ENCODE measurements at places on chromosomes 5 and 9.

DNA sequence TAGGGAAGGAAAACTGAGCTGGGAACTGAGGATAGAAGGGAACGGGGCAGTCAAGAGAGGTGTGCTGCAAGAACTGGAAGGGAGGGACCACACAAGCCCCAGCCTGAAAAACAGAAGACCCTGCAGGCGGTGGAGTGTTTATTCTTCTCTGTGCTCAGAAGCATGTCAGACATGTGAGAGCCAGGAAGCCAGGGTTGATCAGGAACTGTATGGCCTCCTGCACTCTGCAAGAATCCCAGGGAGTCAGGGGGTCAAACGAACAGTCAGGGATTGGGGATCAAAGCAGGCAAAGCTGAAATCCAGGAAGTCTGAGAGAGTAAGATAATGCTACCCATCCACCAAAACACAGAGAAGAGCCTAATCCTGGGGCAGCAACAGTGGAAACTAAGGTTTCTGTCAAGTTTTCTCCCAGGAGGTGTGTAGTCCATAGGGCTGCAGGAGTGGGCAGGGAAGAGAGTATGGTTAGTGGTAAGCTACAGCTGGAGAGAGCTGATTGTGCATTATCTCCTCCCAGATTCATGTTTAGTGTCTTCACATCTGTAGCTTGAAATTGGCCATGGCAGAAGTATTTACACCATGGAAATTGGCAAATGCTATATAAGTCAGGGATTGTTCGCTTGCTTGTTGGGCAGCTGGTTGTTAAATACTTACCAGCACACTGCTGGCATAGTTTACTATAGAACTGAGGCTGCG, 115.4 kb upstream of the SLC44A1 start:
- DNase-seq, result no peak

DNA sequence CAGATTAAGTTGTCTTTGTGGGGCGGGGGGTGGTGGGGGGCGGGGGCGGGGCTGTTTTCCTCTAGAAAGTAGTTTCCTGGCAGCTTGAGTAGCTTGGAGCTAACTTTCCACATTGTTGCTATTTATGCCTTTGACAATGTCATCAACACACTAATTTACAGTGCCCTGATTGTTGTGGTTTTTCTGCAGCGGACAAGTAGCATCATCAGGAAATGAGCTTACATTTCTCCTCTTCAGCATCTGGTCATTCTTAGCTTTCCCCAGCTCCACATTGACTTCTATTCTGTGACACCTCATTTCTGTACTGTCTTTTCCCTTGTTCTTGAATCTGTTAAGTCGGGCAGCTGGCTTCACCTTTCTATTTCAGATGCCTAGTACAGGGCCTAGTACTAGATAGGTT, 112.3 kb upstream of the RAD23B start:
- no peak for DNase-seq

DNA sequence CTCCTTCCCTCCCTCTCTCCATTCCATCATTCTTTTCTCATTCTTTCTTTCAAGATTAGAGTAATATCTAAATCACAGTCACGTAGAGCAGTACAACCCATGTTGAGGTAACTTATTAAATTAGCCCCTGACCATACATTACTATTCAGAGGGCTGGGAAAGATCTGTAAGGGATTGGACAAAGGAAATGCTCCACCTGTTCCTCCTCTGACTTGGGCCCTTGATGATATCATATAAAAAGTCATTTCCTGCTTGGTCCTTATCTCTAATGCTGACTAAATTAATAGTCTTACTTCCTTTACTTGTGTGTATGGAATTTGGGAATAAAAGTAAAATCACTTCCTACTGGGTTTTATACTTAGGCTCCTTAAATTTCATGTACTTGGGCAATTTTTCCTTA, 40.8 kb downstream of the SNX18 start:
- no peak for DNase-seq

DNA sequence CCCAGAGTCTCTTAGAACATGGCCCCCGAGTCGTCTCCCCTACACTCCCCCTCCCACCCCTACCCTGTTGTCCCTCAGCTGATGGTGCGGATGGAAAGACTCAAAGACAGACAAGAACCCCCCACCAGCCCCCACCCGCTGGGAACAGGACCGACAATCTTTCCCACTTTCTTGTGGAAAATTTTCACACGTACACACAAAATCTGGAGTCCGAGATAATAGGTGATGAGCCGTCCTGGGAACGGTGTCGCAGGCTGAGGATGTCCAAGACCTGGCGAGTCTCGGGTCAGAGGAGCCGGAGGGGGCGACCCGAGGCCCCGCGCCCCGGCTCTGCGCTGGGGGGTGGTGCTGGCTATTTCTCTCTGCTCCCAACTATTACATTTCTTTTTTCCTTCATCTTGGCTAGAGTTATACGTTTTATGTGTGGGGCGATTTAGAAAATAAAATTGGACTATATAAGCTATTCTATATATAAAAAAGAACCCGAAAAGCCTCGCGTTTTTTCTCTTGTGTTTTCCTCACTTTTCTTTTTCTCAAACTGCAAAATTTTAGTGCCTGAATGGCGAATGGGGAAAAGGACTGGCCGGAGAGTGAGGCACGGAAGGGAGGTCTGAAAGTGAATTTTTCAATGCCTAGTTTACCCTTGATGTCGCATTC, 188.8 kb downstream of the MEF2C start:
- DNase-seq, result no peak

GRCh38 chr9:38482918-38483592, 58.8 kb upstream of the IGFBPL1 start:
- DNase-seq, result no peak

DNA sequence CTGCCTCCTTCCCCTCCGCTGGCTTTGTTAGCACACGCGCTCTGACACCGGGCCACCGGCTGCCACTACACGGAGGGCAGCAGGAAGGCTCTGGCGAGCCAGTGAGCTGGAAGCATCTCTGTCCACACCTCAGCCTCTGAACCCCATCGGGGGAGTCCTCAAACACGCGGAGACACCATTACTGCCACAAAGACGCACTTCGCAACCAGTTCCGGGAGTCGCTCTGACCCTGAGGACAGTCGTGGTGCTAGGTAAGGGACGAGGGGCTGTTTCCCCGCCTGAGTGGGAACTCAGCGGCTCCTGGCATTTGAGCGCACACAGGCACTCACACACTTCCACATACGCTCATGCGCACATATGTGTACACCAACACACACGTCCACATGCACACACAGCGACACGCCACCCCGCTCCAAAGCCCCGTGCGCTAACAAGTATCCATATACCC, 160.0 kb downstream of the C9orf152 start:
- no peak for DNase-seq

GRCh38 chr9:93594041-93594756, 17.8 kb downstream of the PHF2 start:
- no peak for DNase-seq

GRCh38 chr5:16579142-16579847, 37.5 kb downstream of the RETREG1 start:
- no peak for DNase-seq

- no peak for DNase-seq
Measured at GRCh38 chr5:180284149-180284548, 7.7 kb downstream of the MAPK9 start.

DNA sequence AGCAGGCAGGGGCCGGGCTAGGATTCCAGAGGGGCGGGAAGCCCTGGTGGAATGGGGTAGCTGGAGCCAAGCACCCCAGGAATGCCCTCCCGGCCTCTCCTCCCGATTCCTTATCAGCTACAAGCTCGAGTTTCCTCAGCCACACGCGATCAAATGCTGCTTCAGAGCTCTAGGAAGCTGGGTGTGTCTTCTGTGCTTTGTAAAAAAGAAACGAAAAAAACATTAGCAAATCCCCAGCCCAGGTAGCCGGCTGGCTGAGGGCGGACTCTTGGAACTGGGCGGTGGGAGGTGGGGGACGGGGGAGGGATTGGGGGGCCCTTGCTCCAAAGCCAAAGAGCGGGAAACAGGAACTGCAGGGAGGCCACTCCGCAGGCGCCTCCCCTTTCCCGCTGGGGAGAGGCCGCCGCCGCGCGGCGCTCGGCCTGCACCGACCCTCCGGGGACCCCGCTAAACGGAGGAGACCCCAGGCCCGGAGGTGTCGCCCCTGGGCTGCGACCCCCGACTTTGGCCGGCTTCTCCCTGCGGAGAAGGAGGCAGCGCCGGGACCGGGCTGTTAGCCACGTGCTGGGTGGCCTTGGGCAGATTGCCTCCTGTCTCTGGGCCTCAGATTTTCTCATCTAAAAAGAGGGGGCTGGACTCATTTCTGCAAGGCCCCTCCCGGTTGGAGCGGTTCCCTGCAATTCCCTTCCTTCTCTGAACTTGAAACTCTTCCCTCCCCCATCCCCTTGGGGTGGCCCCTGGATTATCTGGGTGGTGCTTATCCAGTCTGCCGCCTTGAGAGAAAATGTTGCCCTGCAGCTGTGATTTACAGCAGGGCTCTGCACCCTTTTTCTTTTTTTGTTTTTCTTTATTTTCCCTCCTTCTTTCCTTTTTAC, 40.9 kb upstream of the FABP6 start:
- DNase-seq, result peak; percentile 77

DNA sequence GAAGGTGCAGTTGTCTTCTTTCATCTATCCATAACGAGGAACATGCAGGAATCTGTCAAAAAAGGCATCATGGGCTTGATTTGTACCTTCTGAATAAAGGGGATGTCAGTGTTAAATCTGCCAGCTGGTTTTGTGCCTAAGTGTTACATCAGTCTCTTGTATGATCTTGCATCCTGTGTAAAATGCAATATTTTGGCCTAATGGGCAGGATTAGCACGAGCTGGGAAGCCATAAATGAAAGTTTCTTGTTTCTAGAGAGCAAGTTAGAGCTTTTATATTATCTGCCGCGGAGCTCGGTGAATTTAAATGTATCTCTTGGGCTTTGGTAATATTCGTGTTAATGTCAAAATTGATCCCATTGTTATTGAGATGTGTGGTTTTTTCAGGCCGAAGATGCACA, 526.1 kb upstream of the WWC1 start:
- DNase-seq, result no peak

- no peak for DNase-seq
Measured at GRCh38 chr5:14273207-14273767, 130.1 kb downstream of the TRIO start.

DNA sequence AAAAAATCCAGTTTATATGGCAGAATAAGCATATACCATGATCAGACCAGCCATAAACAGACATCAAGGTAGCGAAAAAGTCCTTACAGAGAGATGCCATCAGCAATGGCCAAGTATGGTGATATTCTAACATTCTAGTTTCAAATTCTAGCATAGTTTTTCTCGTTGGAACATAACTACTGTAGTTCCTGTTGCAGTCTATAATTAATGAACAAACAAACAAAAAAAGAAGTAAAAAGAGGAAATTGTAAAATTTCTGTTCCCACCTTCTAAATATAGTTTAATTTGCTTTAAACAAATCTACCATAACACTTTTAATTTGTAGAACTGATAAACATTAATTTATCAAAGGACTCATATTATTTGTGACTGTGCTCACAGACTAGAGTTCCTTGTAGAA, 9.9 kb upstream of the CD180 start:
- no peak for DNase-seq

DNA sequence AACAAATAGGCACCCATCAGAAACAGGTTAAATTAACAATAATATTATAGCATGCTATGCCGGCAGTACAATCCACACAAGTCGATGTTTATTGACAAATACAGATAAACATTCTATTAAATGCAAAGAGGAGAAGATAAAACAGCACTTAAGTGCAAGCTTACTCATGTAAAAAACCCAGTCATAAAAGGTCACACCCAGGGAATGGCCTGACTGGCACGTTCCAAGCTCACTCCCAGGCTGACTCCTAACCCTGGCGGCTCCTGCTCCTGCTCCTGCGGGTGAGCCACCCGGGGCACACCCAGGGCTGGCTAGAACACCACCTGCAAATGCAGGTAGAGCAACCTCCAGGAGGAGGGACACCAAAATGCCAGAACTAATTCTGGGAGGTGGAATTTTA, 66.9 kb downstream of the SEMA4D start:
- no peak for DNase-seq

DNA sequence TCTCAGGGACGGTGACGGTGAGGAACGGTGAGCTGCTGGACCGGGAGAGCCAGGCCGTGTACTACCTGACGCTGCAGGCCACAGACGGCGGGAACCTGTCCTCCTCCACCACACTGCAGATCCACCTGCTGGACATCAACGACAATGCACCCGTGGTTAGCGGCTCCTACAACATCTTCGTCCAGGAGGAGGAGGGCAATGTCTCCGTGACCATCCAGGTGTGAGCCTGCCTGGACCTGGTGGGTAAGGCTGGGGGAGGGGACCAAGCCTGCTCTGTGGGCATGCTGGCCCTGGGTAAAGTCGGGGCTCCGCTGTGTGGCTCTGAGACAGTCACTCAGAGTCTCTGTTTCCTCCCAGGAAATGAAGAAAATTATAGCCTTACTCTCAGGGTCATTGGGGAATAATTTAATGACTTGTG, 29.3 kb downstream of the CDHR2 start:
- DNase-seq, result no peak

GRCh38 chr5:104353371-104353770, 790.8 kb upstream of the NUDT12 start:
- DNase-seq, result no peak

GRCh38 chr5:161851691-161852299, 3.9 kb downstream of the GABRA1 start:
- no peak for DNase-seq

GRCh38 chr5:95907740-95908706, 53.6 kb downstream of the ELL2 start:
- DNase-seq, result no peak

DNA sequence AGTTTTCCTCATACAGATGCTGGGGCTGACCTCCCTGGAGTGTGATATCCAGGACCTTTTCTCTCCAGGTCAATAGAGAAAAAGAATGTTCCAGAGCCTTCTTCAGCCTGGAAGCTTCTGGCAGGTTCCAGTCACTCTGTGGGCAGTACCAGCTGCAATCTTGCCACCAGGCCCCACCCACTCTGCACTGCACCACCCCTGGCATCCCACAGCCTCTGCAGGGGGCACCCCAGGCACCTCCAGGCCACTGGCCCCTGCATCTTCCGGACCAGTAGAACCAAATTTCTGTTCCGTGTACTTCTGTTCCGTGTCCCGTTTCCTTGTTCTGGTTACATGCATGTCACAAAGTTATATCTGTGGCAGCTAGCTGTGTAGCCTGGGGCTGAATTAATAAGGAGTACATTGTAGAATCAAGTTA, 83.3 kb upstream of the ZBTB43 start:
- DNase-seq, result no peak

DNA sequence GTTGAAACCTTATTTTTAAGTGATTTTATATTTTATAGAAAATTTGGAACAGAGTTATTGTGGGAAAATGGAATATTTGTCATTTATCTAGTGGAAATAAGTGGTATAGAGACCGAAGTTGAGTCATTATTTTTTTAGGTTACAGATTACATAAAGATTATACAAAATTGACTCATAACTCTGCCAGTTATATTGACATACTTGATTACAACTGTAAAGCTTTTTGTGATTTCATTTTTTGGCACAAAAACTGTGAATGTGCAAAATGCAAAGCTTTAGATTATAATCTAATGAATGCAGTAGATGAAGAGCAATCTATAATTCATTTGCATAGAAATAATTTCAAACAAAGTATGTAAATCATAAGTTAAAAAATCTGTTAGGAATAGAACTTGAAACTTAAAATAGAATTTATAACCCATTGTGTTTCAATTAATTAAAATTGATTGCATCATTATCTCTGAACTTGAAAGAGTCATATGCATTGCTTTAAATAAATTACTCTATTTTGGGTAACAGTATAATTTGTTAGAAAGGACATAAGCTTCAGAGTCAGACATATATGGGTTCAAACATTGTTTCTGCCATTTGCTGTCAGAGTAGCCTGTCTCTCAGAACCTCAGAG, 280.4 kb downstream of the FER start:
- no peak for DNase-seq

- DNase-seq, result no peak
Measured at GRCh38 chr9:36980148-36980974, 53.7 kb downstream of the PAX5 start.

All from cardiac septum (tissue), 1 donor.